ENCODE measurements at places on chromosomes 16 and 17.
A peak's percentile ranks its signal among the peaks of the same experiment; 100 is the strongest.

GRCh38 chr17:36728030-36728991, 126.9 kb downstream of the MRM1 start:
- DNase-seq = peak; percentile 43

- no peak for DNase-seq
Observed at GRCh38 chr16:560701-561412, 663 bp downstream of the PRR35 start.

DNA sequence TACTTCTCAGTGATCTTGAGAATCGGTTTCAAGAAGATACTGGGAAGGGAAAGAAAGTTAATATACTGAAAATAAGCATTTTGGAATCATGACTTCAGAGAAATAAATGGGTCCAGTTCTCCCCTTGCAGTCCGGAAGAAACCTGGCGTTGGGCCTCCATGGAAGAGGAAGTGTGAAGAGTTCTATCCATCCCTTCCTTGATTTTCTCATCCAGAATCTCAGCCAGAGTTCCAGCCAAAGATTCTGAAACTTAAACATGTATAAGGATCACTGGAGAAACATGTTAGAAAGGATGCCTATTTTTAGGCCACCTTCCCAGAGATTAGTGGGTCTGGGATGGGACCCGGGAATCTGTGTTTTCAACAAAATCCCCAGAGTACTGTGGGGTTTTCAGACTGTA, 8.7 kb upstream of the GAS7 start:
- no peak for DNase-seq

GRCh38 chr16:57957673-57958392, 13.1 kb downstream of the CNGB1 start:
- DNase-seq = no peak

DNA sequence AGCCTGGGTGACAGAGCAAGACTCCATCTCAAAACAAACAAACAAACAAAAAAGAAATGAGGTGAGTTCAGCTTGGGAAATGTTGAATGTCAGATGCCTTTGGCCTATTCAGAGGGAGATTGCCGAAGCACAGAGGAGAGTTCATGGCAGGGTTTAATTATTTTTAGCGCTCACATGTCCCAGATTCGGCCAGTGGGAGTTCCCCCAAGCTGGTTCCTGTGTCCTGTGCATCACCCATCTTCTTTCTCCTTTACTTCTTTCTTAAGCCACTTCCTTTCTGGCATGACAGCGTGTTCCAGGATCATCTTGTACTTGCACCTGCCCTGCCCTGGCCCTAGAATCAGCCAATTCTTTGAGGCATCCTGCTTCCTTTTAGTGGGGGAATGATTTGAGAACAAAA, 9.2 kb downstream of the MPV17L start:
- DNase-seq = no peak

DNA sequence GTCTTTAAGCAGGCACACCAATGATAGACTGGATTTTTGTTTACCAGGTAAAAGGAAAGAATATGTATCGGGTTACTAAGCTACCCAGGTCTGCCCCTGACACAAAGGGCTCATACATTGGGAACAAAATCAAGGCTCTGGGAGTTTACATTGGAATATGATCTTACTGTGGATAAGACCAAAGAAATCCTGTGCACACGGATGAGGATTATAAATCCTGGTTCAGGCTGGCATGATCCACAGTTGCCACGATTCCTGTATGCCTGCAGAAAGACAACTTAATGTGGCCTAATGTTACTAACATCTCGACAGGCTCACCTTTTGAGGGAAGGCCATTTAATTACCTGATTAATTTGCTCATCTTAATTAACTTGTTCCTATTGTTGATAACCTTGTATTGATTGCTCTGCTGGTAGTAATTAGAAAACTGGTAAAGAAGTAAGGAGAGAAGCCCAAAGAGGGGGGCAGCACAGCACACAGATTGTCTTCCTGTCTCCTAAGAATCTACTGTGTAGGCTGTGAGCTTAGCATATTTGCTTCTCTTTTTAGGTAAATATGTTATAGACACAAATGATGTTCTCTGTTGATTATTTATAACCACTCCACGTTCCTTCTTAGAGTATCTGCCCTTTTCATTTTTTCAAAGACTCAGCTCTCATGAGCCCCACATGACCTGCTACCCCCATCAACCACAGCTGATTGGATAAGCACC, 51.0 kb upstream of the TOX3 start:
- DNase-seq = no peak

DNA sequence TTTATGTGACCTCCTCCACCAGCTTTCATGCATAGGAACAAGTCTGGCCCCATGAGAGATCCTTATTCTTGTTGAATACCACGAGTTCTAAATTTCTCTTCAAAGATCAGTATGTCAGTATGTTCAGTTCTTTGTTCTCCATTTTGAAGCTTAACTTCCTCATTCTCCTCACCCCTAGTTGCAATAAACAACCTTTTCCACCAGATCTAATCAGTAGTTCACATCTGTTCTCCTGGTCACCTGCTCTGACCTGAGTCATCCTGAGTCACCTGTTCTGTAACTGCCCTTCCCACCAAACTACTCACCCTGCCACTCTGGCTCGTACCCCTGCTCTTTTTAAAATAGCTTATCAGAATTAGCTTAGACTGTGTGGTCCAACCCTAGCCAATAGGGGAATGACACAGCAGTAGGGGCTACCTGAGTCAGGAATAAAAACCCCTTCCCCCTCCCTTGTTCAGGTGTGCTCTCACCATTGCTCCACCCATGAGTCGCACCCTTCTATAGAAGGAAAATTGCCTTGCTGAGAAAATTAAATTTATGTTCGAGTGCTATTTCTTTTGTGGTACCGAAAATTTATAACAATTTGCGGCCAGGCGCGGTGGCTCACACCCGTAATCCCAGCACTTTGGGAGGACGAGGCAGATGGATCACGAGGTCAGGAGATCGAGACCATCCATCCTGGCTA, 94.6 kb downstream of the EMP2 start:
- DNase-seq = no peak

- no peak for DNase-seq
Observed at GRCh38 chr16:31192856-31193642, 9.5 kb downstream of the PYCARD start.

DNA sequence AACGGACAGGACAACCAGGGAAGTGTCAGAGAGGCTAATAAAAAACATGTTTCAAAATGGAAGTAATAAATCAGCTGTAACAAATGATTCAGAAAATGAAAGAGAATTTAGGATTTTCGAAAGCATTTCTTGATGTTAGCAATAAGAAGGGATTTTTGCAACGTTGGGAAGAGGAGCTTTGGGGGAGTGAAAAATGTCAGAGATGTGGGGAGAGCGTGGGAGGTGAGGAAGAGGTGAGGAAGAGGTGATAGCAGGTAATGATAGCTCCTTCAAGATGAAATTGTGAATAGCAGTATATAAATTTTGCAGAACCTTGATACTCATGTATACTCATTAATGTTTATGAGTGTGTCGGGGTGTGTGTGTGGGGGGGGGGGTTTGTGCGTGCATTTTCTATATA, 76.2 kb upstream of the COX10 start:
- no peak for DNase-seq

- DNase-seq = no peak
Observed at GRCh38 chr16:20372701-20373100, 20.2 kb upstream of the UMOD start.

- DNase-seq = peak; percentile 67
Observed at GRCh38 chr16:84194470-84195200, 3.7 kb downstream of the ADAD2 start.

DNA sequence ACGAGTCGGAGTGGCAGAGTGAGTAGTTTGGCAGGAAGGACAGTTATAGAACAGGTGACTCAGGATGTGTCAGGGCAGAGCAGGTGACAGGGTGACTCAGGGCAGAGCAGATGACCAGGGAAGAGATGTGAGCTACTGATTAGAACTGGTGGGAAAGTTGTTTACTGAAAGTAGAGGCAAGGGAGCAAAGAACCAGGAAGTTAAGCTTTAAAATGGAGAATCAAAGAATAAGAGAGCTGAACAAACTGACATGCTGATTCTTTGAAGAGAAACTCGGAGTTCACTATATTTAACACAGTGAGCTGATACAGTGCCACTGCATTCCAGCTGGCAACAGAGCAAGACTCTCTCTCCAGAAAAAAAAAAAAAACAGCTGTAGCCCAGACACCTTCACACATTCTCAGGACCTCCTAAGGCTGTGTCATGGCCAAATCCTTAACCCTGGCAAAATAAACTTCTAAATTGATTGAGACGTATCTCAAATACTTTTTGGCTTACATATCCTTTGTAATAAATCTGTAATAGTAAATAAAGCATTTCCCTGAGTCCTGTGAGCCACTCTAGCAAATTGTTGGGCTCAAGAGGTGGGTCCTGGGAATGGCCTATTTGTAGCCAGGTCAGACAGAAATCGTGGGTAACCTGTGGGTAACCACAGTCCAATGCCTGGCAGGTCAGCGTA, 12.3 kb upstream of the UBE2I start:
- no peak for DNase-seq

DNA sequence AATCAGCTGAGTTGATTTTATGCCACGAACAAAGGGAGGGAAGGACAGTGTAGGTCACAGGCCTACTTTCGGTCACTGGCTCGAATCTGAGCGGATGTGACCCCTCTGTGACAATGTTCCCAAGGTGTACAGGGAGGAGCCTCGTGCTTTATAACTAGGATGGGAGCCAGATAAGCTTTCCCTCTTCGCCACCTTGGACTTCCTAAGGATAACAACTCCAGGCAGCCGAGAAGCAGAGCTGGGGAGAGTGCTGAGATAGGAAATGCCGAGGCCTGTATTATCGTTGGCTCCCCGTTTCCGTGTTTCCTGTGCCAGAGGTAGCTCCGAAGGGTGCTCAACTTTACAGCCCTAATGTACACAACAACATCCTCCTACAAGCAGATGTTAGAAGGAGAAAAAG, 217.8 kb upstream of the IRX3 start:
- DNase-seq = no peak

GRCh38 chr17:79821331-79822095, 17.7 kb downstream of the CBX4 start:
- no peak for DNase-seq

- peak; percentile 30 for DNase-seq
Observed at GRCh38 chr17:82031303-82031884, at the start of gene RAC3. TSS of gene RAC3 (plus strand) at chr17:82031678. CDS start at chr17:82031762, 84 bp downstream.

- peak; percentile 67 for DNase-seq
Observed at GRCh38 chr17:17849845-17850373, 13.1 kb upstream of the SREBF1 start.

GRCh38 chr17:53570731-53571130, 252.0 kb upstream of the KIF2B start:
- no peak for DNase-seq

DNA sequence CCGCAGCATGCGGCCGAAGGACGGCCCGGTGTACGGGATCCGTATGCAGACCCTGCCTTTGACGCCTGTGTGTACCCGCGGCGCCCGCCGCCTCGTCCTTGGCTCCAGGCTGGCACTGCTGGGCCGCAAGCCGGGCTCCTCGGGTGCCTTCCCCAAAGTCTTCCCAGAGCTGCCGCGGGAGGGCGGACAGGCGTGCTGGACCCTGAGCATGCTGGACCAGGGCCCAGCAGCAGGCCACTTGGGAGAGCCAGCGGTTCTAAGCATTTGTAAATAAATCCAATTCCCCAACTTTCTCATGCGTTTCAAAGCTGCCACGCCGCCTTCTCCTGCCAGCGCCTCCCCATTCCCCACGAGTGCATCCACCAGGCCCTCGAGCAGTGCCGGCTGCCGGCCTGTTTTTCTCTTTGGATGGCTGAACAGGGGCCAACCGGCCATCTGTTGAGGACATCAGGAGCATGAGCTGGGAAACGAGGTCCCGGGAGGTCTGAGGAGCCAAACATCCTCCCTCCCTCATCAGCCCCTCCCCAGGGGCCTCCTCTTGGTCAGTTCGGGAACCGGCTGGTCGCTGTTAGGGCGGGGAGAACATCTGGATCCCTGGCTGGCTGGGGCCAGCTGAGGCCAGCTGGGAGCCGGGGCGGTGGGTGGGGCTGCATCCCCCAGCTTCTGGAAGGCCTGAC, 20.5 kb upstream of the PABPN1L start:
- DNase-seq = no peak

GRCh38 chr17:7019839-7020519, 2.9 kb upstream of the BCL6B start:
- DNase-seq = peak; percentile 48

DNA sequence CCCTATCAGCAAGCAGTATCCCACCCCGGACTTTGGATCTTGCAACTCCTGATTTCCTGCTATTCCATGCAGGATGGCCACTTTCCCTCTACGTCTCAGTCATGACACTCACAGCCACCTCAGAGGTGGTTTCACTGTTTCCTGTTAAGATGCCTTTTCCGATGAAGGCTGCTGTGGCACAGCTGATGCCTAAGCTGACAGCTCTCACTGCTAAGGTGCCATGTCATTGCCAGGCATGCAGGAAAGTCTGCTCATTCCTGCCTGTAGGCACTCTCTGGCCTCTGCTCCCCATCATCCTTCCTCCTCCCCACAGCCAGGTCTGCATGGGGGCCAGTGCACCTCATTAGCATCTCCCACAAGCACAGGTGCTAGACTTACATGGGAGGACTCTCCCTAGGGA, 173.0 kb downstream of the CBLN1 start:
- peak; percentile 55 for DNase-seq

DNA sequence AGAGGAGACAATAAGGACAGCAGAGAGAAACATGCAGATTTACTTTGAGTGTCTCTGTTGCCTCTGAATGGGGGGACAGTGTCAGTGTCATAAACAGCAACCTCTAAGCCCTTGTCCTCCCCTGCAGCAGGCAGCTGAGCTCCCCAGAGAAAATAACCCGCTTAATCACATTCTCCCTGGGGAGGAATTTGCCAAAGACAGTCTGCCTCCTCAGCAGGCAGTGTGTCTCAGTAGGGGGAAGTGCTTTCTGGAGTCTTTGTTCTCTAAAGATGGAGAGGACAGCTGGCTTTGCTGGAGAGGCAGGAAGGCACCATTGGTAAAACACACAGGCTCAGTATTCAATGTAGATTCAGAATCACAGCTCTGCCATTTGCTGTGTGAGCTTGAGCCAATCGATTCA, 16.1 kb downstream of the TEKT5 start:
- DNase-seq = peak; percentile 91

GRCh38 chr17:82269882-82270500, 3.5 kb downstream of the CSNK1D start:
- no peak for DNase-seq

DNA sequence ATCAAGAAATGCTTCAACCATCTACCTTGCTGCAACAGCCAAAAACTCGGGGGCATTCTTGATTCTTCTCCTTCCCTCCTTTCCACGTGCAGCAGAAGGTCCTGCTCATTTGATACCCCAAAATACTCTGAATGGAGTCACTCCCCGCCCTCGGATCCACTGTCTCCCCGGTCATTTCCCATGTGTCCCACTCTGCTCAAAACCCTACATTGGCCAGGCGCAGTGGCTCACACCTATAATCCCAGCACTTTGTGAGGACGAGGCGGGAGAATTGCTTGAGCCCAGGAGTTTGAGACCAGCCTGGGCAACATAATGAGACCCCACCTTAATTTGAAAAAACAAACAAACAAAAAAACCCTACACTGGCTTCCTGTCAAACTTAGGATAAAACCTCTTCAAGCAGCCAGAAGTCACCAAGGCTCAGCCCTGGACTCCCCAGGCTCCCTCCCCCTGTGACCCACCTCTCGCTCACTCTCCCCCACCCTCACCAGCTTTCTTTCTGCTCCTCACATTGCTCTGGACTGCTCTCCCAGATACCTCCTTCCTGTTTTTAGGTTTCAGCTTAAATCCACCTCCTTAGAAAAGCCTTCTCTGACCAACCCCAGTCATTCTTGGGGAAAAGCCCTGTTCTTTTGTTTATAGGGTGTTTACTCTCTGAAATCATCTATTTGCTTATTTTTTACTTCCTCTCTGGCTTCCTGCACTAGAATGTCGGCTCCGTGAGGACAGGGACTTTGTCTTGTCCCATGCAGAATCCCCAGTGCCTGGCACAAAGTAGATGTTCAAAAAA, 2.8 kb downstream of the SLC13A2 start:
- DNase-seq = no peak

GRCh38 chr17:2025220-2025621, at the start of gene RTN4RL1:
TSS of gene RTN4RL1 (minus strand) at chr17:2025334. CDS start at chr17:2024865, 469 bp downstream.
- peak; percentile 88 for DNase-seq
